ENCODE measurements at places on chromosomes 2 and 18.

DNA sequence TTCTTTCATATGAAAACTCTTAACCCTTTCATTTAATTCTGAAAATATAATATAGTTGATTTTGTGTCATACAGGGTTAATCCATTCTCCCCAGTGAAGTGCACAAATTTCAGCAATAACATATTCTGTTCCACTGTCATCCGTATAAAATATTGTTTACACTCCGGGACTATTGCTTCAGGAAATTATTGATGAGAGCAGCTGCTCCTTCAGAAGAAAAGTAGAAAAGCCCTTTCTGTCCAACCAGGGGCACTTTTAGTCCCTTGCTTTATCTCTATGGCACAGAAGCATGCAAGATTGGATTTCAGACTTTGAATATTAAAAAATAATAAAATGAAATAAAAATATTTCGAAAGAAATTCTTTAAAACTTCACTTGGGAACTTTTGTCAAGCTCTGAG is 535.7 kb upstream of the SLC39A10 start:
- DNase-seq: no peak

- DNase-seq: no peak
Observed at GRCh38 chr18:27449104-27449503, 264.0 kb upstream of the CHST9 start.

- DNase-seq: no peak
Observed at GRCh38 chr2:20992201-20992711, 51.6 kb downstream of the APOB start.

DNA sequence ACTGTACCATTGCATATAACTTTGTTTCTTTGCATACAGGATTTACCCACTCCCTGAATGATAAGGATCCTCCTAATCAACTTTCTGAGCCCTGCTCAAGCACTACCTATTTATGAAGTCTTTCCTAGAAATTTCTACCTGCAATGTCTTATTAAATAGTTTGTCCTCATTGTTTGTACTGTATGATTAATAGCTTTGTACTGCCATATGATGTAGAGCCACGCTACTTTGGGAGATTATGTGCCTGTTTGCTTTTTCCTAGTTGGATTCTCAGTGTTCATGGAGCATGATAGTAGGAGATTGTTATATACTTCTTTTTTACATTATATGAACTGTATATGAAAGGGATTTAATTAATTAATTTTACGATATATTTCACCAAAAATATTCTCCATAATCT is 327.1 kb upstream of the GALNT5 start:
- no peak for DNase-seq

DNA sequence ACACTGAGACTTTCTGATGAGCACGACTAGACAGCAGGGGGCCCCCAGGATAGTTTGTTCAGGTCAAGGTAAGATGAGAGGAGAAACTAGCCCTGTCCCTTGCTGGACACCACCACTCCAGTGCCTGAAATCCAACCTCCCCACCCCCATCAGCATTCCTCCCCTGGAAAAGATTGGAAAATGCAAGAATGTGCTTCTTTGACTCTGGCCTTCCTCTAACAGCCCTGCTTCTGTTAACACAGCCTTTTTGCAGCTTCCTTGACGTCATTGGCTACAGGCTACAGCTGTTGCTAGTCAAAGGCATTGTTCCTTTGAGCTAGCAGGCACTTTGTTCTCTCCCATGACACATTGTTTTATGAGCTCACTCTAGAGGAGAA is 20.1 kb upstream of the LTBP1 start:
- DNase-seq: no peak

DNA sequence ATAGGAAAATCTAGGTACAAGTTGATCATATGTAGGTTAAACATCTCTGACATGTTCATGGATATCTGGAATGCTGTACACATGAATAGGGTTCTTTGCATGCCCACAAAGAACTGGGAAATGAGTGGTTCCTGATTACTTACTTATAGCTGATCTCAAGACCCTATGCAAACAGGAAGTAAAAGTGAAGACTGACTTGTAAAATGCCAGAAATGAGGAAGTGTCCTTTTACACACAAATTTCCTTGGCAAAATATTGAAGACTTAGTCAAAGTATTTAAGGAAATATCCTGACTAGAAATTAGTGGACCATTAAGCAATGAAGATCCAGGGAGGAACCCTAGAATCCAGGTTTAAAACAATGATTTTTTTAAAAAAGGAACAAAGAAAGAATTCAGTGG is 203.7 kb upstream of the DLGAP1 start:
- DNase-seq: no peak

GRCh38 chr2:233242231-233242927 is 9.1 kb upstream of the ATG16L1 start:
- no peak for DNase-seq

DNA sequence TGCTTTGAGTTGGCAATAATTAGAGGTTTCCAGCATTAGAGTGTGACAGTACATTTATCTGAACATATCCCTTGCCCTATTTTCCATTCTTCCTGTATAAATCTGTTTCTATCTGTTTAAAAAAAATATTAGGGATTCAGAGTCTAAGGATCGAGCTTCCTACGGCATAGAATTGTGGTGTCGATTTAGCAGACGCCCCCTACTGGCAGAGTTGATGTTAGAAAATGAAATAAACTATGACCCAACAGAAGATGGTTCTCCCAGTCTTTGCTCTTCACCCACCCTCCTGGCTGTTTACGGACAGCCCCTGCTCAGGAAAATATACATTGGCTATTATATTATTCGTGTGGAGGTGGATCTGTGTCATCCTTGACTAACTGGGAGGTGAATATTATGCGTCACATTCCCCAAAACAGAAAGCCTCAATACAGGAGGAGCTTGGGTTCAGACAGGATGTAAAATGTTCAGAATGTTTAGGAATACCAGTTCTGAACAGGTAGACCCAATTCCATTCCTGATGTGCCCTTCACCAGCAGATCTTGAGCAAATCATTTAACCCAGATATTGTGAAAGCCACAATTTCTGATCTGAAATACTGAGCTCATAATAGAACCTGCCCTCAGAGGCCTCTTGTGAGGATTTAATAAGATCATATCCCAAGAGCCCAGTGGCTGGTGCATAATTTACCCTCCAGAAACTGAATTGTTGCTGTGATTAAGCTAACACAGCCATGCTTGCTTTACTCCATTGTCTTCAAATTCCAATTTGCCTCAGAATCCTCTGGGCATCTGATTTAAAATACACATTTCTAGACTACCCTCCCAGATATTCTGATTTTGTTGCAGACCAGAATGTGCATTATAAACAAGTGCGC is 10.8 kb upstream of the ERMN start:
- DNase-seq: peak; percentile 57

GRCh38 chr18:48152549-48152948 is 222.1 kb upstream of the SMAD2 start:
- DNase-seq: no peak

GRCh38 chr2:18178736-18179349 is 300.4 kb downstream of the KCNS3 start:
- peak; percentile 56 for DNase-seq

GRCh38 chr2:30691948-30692828 is 115.1 kb downstream of the CAPN13 start:
- DNase-seq: no peak

GRCh38 chr2:28635191-28635611 is 116.4 kb upstream of the PPP1CB start:
- no peak for DNase-seq

DNA sequence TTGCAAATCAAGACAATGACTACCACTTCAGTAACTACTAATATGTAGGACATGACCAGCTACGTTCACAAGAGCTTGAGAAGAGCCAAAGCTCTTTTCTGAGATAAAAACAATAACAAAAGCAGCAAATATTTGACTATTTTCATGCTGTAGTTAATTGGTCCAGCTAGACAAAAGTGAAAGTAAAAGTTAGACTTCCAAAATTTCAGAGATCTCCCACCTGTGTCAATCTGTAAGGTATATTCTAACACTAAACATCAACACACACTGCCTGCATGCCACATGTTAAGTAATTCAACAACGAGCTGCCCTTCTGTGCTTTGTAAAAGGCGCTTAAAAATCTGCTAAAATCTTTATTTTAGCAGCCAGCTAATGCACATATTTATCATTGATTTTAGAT is 185.9 kb downstream of the SLC39A10 start:
- DNase-seq: no peak

DNA sequence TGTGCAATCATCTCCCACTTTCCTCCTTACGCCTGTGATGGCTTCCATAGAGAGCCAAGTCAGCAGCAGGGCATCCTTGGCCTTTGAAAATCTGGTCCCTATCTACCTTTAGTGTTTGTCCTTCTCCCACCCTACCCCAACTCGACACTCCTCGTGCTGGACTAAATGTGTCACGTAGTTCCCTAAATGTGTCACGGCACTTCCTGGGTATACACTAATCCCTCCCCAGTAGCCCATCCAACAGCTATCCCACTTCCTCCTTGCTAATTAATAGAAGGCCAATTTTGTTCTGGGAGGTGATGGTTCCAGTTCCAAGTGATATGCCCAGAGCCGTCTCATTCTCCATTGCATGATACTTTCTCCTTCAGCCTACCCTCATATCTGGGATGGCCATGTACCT is 36.5 kb upstream of the ZFP36L2 start:
- DNase-seq: no peak

- no peak for DNase-seq
Observed at GRCh38 chr2:188997263-188997662, 23.1 kb downstream of the COL3A1 start.

DNA sequence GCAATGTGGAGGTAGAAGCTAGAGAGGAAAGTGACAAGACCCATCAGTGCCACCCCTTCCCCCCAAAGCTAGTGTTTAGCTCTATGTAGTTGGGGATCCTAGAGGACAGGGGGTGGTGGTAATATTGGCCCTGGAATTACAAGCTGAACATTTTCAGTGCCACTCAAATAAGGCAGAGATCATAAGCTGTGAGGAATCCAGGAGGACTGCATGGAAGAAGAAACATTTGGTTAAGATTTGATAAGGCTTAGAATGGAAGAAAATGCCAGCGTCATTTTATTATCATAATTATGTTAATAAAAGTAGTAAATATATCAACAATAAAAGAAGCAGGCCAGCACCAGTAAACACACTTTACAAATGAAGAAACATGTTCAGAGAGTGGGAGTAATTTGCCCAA is 33.7 kb downstream of the KCNK3 start:
- DNase-seq: no peak

DNA sequence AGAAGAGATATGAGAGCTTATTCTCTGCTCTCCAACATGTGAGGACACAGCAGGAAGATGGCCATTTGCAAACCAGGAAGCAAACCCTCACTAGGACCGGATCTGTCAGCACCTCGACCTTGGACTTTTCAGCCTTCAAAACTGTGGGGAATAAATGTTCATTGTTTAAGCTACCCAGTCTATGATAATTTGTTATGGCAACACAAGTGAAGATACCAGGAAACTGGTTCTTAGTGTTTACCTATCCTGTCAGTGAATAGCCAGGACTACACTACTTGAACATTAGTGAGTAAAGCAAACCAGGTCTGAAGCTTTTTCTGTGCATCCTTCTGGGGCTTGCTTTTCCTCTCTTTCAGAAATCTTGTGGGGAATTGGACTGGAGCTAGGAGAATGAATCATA is 44.4 kb upstream of the BARD1 start:
- DNase-seq: no peak

DNA sequence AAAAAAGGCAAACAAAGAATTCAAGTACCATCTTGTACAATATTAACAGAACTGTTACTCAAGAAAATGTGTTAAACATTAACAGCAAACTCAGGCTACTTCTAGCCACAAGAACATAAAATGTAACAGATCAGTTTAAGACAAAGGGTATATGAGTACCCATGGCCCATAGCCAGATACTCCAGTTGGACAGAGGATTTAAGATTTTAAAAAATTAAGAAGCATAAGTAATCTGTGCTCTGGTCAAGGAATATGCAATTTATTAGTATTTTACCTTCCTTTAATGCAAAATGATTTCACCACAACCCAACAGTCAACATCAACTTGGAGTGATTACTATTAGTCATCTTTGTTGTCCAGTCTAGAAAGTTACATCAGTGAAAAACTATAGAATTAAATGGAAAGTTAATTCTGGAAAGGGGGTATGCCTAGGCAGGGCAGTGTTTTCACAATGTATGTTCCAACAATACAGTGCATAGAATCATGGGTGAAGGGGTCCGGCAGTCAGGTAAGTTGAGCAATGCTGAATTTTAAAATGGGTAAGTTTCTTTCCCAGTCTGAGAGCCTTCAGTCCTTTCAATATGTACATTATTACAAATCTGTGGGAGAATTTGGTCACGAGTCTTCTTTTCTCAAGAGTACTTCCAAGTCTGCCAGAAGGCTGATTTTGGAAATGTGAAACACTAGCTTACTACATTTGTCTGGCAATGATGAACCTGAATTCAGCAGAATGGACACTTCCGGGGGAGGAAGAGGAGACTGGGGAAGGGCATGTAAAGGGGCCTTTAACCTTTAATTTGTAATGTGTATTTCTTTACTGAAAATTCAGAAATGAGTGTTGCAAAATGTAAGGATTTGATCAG is 34.5 kb downstream of the SFT2D3 start:
- no peak for DNase-seq

DNA sequence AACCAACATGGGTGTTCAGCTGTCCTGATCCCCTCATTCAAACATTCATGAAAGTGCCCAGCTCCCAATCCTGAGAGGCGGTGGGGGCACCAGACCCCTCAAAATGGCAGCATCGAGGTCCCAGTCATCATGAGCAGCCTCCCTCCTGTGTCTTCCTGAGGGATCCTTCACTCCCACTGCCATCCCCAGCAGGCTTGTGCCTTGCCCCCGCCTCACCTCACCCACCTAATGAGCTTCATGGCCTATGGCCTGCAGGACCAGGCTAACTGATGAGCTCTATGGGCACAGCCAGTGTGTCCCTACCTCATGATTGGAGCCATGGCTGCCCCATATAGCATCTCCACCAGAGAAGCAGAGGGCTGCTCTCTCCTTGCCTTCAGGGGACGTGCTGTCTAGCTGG is 47.3 kb upstream of the SLC14A2 start:
- DNase-seq: no peak

- DNase-seq: no peak
Observed at GRCh38 chr2:392926-393280, 105.0 kb upstream of the ALKAL2 start.

- DNase-seq: no peak
Observed at GRCh38 chr2:69933839-69934613, 19.1 kb downstream of the MXD1 start.

GRCh38 chr2:143357966-143358365 is 228.7 kb downstream of the ARHGAP15 start:
- no peak for DNase-seq

- no peak for DNase-seq
Observed at GRCh38 chr2:178244777-178245176, 50.5 kb downstream of the OSBPL6 start.
